ENCODE measurements at places on chromosomes 16 and 17. TPM values are rescaled to one million over a fixed set of nuclear protein-coding genes. Genes with fewer than 3 reads are reported as not detected.

PRAC2 gene
- not detected for total RNA-seq

DNA sequence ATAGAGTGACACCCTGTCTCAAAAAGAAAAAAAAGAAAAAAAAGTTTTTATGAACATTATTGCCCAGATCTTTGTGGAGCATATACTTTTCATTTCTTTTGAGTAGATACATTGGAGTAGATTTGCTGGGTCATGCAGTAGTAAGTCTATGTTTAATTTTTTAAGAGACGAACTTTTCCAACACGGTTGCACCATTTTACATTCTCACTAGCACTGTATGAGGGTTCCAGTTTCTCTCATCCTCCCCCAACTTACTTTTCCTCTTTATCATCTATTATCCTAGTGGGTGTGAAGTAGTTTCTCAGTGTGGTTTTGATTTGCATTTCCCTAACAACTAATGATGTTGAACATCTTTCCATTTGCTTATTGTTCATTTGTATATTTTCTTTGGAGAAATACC, 10.5 kb downstream of the RPS6KB1 start:
- H3K4me1 ChIP-seq = peaks cover 13% of the 10 kb centered on the region
- H3K27ac ChIP-seq = no peak overlapping the region
- no peak for DNase-seq
- H3K4me3 ChIP-seq = no peak overlapping the region

CD300E gene
- not detected for total RNA-seq

MRC2 gene
- 6.2 TPM for total RNA-seq

TBC1D3G gene
- total RNA-seq = not detected

DNA sequence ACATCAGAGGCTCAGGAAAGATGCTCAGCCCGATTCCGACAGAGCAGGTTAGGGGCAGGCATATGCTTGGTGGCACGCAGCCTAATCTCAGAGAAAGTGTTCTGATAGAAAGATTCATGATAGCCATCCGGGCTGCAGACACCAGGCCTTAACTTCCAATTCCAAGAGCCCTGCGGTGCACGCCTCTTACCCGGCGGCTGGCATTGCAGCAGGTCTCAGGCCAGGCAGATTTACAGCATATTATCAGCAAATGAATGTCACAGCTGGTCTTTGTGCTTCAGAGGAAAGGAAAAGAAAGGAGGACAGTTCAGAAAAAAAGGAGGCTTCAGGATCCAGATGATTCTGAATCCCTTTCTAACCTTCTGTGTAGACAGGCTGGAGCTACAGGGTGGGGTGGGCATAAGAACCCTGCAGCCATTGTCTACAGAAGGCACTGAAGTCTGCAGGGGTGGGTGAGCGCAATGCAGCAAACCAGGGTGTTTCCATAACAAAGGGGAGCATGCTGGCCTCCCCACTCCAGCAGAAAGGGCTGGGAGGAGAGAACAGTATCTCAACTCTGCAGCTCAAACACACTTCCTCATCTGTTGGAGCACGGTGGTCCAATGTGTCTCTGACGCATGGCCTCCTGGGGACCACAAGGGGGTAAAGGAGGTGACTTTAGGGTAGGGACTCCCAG, 277.4 kb upstream of the XYLT1 start:
- no peaks in the 10 kb centered on the region for H3K27me3 ChIP-seq
- H3K4me3 ChIP-seq = no peak overlapping the region
- H3K27ac ChIP-seq = no peak overlapping the region
- H3K4me1 ChIP-seq = no peaks in the 10 kb centered on the region

- DNase-seq = no peak
- peaks cover 39% of the 10 kb centered on the region for H3K4me1 ChIP-seq
- H3K36me3 ChIP-seq = peaks cover 49% of the 10 kb centered on the region
- H3K27me3 ChIP-seq = no peaks in the 10 kb centered on the region
- H3K27ac ChIP-seq = peak overlapping the region; percentile 86
Observed at GRCh38 chr17:81511804-81512561, 616 bp downstream of the ACTG1 start.

DNA sequence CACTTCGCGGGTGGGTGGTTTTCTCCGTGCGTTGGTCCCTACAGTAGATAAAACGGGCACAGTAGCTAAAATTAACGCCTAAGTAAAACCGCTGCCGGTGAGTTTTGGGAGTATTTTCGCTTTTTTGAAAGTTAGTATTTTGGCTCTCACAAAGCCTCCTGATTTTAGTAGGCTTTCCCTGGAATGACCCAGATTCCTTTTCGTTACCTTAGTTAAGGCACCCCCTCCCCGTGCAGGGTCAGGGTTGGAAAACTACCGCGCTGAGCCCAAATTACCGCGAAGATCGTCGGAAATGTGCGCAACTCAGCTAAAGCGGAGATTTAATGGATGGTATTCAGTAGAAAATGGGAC, 28.3 kb upstream of the ST6GALNAC1 start:
- H3K4me1 ChIP-seq = peaks cover 31% of the 10 kb centered on the region
- H3K27ac ChIP-seq = peak overlapping the region; percentile 87
- peak overlapping the region; percentile 89 for H3K4me3 ChIP-seq
- no peaks in the 10 kb centered on the region for H3K36me3 ChIP-seq

- H3K4me3 ChIP-seq = no peak overlapping the region
- no peak for DNase-seq
- no peaks in the 10 kb centered on the region for H3K36me3 ChIP-seq
Observed at GRCh38 chr16:51408357-51408756, 257.3 kb upstream of the SALL1 start.

ASGR2 gene
- total RNA-seq = not detected

CCL3 gene
- total RNA-seq = 106 TPM

G6PC1 gene
- not detected for total RNA-seq

DNA sequence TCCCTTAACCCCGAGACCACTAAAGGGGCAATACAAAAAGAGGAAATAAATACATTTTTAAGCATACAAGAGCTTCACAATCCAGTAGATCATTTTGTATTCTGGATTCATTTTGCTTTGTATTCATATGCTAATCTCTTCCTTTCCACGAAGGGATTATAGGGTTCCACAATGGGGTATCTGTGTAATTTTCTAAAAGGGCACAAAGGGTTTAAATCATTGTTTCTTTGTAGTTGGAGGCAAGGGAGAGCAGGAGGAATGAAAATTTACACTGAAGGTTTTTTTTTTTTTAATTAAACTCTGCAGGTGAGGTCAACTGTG, 592 bp upstream of the NUFIP2 start:
- peak overlapping the region; percentile 99 for H3K27ac ChIP-seq
- H3K36me3 ChIP-seq = peaks cover 24% of the 10 kb centered on the region
- H3K27me3 ChIP-seq = no peaks in the 10 kb centered on the region
- H3K4me3 ChIP-seq = peak overlapping the region; percentile 98
- peaks cover 27% of the 10 kb centered on the region for H3K4me1 ChIP-seq

- no peaks in the 10 kb centered on the region for H3K4me1 ChIP-seq
- no peak overlapping the region for H3K4me3 ChIP-seq
- peaks cover 14% of the 10 kb centered on the region for H3K27me3 ChIP-seq
- no peak overlapping the region for H3K27ac ChIP-seq
Observed at GRCh38 chr16:24700549-24701392, 28.7 kb upstream of the TNRC6A start.

- no peak overlapping the region for H3K4me3 ChIP-seq
- no peak for DNase-seq
- peaks cover 29% of the 10 kb centered on the region for H3K4me1 ChIP-seq
- no peak overlapping the region for H3K27ac ChIP-seq
- H3K27me3 ChIP-seq = peaks cover 8% of the 10 kb centered on the region
Observed at GRCh38 chr17:77867308-77867781, 91.2 kb upstream of the TNRC6C start.

DNA sequence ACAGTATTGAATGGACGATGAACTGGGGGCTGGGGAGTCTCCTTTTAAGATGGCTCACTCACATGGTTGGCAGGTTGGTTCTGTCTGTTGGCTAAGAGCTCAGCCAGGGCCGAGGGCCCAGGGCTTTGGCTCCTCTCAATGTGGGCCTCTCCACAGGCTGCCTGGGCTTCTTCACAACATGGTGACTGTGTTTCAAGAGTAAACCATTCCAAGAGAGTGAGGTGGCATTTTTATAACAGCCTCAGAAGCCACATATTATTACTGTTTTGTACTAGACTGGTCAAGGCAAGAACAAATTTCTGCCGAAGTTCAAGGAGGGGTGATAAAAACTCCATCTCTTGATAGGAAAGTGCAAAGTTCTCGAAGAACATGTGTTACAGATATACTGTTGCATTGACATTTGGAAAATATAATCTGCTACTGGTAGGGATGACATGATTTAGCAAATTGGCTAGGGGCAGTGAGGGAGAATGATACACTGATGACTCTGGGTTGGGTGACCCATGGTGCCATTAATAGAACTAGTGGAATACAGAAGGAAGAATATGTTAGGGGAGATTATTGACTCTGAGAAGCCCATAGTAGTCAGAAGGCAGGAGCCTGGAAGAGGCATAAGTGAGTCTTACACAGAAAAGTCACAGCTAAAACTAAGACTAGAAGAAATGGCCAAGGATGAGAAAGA, 13.7 kb downstream of the KRABD2 start:
- peaks cover 3% of the 10 kb centered on the region for H3K4me1 ChIP-seq
- H3K36me3 ChIP-seq = no peaks in the 10 kb centered on the region
- H3K27me3 ChIP-seq = peaks cover 3% of the 10 kb centered on the region
- DNase-seq = no peak

- no peak overlapping the region for H3K27ac ChIP-seq
- DNase-seq = no peak
- H3K27me3 ChIP-seq = peaks cover 8% of the 10 kb centered on the region
- no peaks in the 10 kb centered on the region for H3K36me3 ChIP-seq
Observed at GRCh38 chr16:79784007-79784406, 183.5 kb upstream of the MAF start.

DNA sequence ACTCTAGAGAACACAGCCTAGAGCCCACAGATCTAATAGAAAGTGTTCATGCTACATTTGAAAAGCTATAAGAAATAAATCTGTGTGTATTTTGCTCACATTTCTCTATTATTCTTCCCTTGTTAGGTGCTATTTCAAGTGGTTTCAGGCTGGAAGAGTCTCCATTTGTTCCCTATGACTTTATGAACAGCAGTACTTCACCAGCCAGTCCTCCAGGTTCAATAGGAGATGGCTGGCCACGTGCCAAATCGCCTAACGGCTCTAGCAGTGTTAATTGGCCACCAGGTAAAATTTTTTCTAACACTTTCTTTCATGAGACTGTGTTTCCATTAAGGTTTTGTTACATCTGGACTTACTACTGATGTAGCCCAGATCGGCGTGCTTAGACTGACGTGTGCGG, 30.7 kb upstream of the SLC5A11 start:
- H3K4me3 ChIP-seq = no peak overlapping the region
- H3K4me1 ChIP-seq = no peaks in the 10 kb centered on the region
- DNase-seq = no peak
- H3K27me3 ChIP-seq = no peaks in the 10 kb centered on the region
- no peak overlapping the region for H3K27ac ChIP-seq
- H3K36me3 ChIP-seq = peaks cover 62% of the 10 kb centered on the region

NME1 gene
- 87.9 TPM for total RNA-seq

DNA sequence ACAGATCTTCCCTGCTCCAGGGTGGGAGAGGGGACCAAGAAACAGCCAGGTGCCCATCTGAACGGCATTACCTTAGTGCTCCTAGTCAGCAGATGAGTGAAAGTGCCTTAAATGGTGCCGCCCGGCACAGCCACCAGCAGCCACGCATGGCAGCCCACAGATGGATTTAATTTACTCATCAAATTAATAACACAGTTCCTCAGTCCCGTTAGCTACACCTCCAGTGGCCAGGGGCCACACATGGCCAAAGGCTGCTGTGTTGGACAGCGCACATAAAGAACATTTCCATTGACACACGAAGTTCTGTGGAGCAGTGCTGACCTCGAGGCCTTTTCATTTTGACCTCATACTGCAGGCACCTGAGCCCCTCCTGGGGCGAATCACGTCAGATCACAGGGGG, 166.3 kb downstream of the CMIP start:
- no peaks in the 10 kb centered on the region for H3K27me3 ChIP-seq
- DNase-seq = no peak
- H3K36me3 ChIP-seq = peaks cover 3% of the 10 kb centered on the region
- H3K4me1 ChIP-seq = no peaks in the 10 kb centered on the region

MIEN1 gene
- 40.1 TPM for total RNA-seq

ZSCAN10 gene
- total RNA-seq = not detected

GRCh38 chr16:53515259-53515658, 12.2 kb upstream of the AKTIP start:
- H3K4me1 ChIP-seq = peaks cover 64% of the 10 kb centered on the region
- H3K36me3 ChIP-seq = peaks cover 32% of the 10 kb centered on the region
- H3K27me3 ChIP-seq = no peaks in the 10 kb centered on the region
- H3K27ac ChIP-seq = peak overlapping the region; percentile 16
- no peak overlapping the region for H3K4me3 ChIP-seq
- DNase-seq = no peak

FBXW10B gene
- total RNA-seq = 0.15 TPM

- no peaks in the 10 kb centered on the region for H3K36me3 ChIP-seq
- no peaks in the 10 kb centered on the region for H3K4me1 ChIP-seq
- H3K27ac ChIP-seq = no peak overlapping the region
- DNase-seq = no peak
- H3K27me3 ChIP-seq = no peaks in the 10 kb centered on the region
- H3K4me3 ChIP-seq = no peak overlapping the region
Observed at GRCh38 chr17:16474012-16474725, 17.8 kb downstream of the LRRC75A start.

- H3K27ac ChIP-seq = no peak overlapping the region
- H3K27me3 ChIP-seq = no peaks in the 10 kb centered on the region
- H3K4me1 ChIP-seq = no peaks in the 10 kb centered on the region
- peaks cover 32% of the 10 kb centered on the region for H3K36me3 ChIP-seq
- H3K4me3 ChIP-seq = no peak overlapping the region
Observed at GRCh38 chr17:697682-698081, 17.0 kb downstream of the VPS53 start.

DNA sequence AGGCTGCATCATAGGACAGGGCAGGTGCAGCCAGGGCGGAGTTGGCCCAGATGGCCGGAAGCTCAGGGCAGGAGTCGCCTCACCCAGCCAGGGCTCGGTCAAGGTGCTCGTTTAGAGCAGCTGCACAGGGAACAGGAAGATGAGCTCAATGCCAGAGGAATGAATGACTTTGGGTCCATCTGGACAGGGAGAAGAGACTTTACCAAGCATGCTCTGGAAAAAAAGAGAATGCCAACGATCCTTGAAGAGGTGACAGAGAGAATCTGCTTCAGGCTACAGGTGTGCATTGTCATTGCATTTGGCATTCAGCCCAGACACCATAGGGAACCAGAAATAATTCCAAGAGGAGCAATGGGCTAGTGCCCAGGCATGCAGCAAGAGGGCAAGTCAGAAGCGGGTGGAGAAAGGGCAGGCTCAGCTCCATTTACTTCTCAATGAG, 6.7 kb upstream of the MPP3 start:
- no peaks in the 10 kb centered on the region for H3K36me3 ChIP-seq
- H3K27me3 ChIP-seq = peaks cover 28% of the 10 kb centered on the region
- no peak for DNase-seq
- H3K4me3 ChIP-seq = no peak overlapping the region

GRCh38 chr17:39871801-39872200, 3.8 kb downstream of the ZPBP2 start:
- H3K27ac ChIP-seq = no peak overlapping the region
- H3K4me3 ChIP-seq = no peak overlapping the region
- H3K36me3 ChIP-seq = no peaks in the 10 kb centered on the region

UTS2R gene
- not detected for total RNA-seq

GRCh38 chr17:81332914-81333528, 37.9 kb upstream of the SLC38A10 start:
- H3K4me3 ChIP-seq = no peak overlapping the region
- H3K27me3 ChIP-seq = peaks cover 8% of the 10 kb centered on the region
- H3K4me1 ChIP-seq = peaks cover 5% of the 10 kb centered on the region
- DNase-seq = no peak
- no peak overlapping the region for H3K27ac ChIP-seq

GRCh38 chr16:48511071-48511540, 98.9 kb downstream of the N4BP1 start:
- H3K27me3 ChIP-seq = peaks cover 9% of the 10 kb centered on the region
- no peak overlapping the region for H3K27ac ChIP-seq
- no peak overlapping the region for H3K4me3 ChIP-seq
- DNase-seq = no peak
- H3K4me1 ChIP-seq = no peaks in the 10 kb centered on the region
- no peaks in the 10 kb centered on the region for H3K36me3 ChIP-seq
